ENCODE measurements at places on chromosomes 3 and 15.

- DNase-seq: no peak
Observed at GRCh38 chr15:40399370-40399769, 6.2 kb upstream of the IVD start.

DNA sequence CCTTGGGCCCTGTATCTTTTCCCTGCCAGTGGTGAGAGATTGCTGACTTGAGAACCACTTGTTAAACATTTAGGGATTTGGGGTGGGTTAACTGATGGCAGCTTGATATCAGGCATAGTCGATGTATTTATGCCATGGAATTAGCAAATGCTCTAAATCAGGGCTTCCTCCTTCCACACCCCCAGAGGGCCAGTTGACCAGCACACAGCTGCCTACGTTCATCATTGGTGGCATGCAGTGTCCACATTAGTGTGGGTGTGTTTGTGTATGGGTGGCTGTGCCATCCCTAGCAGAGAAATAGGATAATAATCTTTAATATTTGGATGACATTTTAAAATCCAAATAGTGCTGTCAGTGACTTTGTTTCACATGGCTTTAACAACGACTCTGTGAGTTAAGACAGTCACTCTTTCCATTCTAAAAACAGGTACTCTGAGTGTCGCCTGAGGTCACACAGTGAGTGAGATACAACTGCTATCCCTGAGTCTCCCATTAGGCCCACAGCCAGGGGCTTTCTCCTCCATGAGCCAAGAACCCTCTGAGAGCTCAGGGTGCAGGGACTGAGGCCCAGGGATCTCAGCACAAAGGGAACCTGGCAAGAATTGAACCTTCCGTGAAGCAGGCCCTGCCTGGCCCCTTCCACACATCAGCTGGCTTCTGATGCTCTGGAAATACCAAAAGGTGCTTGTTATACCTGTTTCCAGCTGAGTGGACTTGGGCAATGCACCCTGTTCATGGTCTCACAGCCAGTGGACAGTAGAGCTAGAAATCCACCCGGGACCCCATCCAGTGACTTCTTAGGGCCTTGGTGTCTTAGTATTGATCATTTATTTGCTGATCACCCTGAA, 4.3 kb upstream of the LTF start:
- no peak for DNase-seq

GRCh38 chr3:111323019-111323418, 219.0 kb upstream of the CD96 start:
- no peak for DNase-seq

DNA sequence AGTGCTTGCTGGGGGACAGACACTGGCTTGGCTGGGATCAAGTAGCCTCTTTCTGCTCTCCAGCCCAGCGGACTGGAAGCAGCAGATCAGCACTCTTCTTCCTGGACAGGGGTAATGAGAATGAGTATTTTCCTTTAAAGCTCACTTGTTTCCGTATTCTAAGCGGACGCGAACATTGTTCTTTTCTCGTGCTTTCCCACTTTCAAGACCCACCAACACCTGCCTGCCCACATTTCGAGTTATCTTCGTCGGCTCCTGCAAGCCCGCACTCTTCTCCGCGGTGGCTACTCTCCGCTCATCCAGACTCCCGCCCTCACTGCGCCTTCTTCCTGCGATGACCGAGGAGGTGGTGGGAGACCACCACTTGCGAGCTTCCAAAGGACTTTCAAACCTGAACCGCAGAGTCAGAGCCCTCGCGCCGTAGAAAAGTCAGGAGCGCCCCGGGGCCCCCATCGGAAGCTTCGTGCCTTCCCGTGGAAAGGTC, 1.6 kb upstream of the PPM1L start:
- peak; percentile 1 for DNase-seq

DNA sequence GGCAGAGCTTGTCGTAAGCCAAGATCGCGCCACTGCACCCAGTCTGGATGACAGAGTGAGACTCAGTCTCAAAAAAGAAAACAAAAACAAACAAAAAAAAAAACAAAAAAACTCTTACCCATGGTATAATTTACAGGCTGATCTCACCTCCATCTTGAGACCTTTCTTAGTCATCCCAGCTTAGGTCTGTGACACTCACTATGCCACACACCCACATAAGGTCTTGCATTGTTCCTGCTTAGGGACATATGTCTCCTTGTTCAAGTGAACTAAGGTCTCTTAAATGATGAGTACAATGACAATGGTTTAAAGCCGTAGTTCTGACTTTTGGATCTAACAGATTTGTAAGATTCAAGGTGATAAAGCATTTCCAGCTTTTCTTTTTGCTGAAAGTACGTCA, 360.2 kb upstream of the ARHGEF26 start:
- no peak for DNase-seq

- DNase-seq: no peak
Observed at GRCh38 chr3:18630295-18630694, 205.2 kb upstream of the SATB1 start.

DNA sequence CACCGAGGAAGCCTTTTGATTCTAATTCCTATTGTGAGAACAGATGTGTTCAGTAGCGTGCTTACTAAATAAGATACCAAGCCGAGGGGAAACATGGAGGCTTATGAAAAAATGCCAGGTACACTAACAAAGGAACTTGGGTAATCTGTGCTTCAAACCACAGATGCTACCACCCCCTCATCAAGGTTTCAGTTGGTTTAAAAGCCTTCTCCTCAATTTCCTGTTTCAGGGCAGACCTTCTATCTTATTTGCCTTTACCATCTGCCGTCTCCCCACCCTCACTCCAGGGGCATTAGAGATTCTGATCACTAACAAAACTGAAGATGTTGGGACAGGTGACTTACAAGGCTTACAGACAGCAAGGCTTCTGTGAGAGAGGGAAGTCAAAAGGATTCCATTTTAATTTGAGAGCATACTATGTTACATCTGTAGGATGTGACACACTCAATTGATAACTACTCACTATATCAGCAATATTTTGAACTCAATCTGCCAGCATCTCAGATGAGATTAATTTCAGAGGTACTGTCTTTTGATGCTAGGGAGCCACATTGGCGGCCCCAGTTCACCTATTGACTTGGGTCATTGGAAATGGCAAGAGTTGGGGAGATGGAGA, 60.6 kb upstream of the PLCL2 start:
- no peak for DNase-seq

- no peak for DNase-seq
Observed at GRCh38 chr15:56337084-56337725, 28.0 kb upstream of the TEX9 start.

GRCh38 chr15:85407421-85408269, 27.2 kb downstream of the AKAP13 start:
- DNase-seq: peak; percentile 16

DNA sequence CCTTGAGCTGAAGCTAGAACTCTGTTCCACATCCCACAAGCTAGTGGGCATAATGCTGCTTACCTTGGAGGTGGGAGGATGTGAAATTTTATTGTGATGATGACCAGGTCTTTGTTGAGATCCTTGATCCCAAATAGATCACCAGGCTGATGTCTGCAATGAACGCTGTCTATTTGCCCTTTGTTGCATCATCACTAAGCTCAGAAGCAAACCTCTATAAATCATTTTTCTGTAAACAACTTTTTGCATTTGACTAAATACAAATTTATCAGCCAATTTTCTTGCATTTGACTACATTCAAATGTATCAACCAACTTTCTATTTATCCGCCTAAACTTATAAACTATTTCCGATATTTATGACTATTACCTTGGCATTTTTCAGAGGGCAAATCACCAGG, 9.7 kb downstream of the CCDC80 start:
- DNase-seq: no peak

- no peak for DNase-seq
Observed at GRCh38 chr3:186171521-186171920, 62.6 kb upstream of the ETV5 start.

DNA sequence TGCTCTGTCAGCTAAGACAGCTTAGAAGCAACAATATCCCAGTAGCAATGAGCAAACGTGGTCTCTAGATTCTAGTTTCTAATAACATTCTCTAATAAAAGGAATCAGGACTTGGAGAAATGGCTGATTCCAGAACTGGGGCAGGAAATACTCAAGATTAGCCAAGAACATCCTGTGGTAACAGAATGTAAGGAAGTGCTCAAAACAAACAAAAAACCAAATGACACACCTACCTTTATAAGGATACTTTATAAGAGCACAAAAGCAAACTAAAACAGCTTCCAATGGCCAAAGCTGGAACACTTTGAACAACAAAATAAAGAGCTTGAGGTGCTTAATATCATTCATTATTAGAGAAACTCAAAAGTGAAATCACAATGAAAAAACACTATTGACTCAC, 33.1 kb upstream of the EIF5A2 start:
- DNase-seq: no peak

DNA sequence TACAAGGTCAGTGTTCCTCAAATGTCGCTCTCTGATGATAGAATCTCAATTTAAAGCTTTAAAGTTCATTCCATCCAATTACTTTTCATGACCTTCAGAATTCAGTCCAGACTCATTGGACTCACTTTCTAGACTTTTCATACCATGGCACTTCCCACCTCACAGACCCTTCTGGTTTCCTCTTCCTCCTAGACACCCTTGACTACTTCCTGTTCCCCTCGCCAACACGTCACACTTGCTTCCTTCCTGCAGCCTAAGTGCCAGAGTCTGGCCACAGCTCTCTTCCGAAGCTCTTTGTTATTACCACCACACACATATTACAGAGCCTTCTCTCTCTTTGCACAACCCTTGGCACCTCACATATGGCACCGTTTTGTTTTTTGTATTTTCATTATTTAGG, 59.1 kb upstream of the UMPS start:
- no peak for DNase-seq

- DNase-seq: no peak
Observed at GRCh38 chr15:38868326-38869114, 303.9 kb upstream of the RASGRP1 start.

GRCh38 chr15:65054333-65055200, 9.4 kb downstream of the SLC51B start:
- peak; percentile 47 for DNase-seq

GRCh38 chr3:12229896-12230295, 59.0 kb upstream of the PPARG start:
- DNase-seq: no peak

- no peak for DNase-seq
Observed at GRCh38 chr3:137105277-137105977, 147.6 kb downstream of the IL20RB start.

DNA sequence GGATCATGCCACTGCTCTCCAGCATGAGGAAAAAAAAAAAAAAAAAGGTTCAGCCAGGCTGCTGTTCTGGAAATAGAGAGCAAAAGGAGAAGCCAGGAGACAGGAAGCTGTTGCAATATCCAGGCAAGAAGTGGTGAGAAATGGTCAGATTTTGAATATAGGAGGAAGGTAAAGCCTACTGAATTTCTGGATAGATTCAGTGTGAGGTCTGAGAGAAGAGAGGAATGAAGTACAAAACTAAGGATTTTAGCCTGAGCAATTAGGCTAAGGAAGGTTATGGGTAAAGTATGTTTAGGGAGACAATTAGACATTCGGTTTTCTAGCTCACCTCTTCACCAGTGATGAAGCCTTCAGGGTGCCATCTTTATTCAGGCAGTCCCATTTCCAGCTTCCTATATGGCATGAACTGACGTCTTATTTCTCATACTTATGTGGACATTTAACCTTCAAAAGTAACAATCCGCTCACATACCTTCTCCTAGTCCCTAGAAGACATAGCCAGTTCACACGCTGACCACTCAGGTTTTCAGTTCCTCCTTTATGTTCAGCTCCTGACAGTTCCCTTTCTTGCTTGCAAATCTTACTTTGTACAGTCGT, 57.2 kb downstream of the KIF9 start:
- DNase-seq: no peak

DNA sequence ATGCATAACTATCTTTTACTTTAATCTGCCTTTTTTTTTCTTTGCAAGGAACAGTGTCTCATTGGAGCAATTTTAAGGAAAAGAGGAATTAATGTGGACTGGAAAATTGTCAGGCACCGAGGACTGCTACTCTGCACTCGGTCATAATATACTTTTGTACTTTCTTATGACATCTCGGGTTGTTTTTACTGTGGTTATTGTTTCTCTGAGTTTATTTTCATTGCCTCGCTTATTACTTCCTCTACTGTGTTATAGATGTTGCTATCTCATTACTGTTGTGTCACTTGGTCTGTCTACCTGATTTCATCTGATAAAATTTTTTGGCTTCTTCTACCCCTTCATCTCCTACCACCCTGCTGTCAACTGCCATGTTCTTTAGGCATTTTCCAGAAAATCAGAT, 213.5 kb upstream of the POU1F1 start:
- no peak for DNase-seq

DNA sequence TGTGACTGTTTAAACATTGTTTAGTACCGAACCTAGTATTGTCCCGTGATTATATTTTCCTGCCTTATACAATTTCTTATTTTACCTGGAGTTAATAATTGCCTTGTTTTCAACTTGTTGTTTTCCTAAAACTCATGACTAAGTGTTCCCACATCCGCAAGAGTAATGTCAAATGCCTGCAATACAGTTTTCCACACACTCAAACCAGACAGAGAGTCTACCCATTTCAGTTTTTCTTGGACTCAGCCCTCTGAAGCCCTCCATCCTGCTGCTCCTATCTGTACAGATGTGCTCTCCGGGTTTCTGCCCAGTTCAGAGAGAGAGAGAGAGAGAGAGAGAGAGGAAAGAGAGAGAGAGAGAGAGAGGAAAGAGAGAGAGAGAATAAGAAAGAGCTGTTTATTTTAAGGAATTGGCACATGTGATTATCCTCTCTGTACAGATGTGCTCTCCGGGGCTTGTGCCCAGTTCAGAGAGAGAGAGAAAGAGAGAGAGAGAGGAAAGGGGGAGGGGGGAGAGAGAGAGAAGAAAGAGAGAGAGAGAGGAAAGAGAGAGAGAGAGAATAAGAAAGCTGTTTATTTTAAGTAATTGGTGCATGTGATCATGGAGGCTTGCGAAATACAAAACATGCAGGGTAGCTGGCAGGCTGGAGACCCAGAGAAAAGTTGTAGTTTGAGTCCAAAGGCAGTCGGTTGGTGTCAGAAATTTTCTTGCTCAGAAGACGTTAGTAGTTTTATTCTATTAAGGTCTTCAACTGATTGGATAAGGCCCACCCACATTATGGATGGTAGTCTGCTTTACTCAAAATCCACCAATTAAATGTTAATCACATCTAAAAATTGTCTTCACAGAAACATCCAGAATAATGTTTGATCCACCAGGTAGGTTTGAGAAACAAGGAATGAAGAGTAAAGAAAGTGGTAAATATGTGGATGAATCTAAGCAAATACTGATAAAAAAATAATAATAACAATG, 104.1 kb upstream of the GOLGA8J start:
- DNase-seq: no peak

DNA sequence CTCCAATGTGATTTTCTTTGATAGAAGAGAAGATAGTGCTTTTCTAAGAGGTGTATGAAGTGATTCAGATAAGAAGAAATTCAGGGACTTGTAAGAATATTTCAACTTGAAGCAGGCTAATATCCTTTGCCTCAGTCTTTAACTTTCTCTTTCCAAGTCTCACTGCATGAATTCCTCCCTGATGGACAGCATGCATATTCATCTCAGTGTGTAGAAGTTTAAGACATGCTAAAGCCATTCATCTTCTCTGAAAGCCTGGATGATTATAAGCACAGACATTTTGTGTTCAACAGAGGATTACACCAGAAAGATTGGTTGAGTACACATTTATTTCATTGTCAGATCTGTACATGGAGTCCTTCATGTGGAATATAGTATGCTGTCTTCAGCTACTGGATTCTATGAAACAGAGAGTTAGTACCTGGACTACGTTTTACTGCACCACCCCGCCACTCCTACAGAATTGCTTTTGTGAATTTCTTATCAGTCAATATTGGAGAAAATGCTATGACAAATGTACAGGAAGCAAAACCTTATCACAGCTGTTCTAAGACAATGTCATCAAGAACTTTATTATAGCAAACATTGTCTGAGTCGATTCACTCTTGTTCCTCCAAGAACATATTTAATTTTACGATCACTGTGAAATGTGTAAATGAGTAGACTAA, 1346.1 kb downstream of the OTOL1 start:
- no peak for DNase-seq

All from activated CD4-positive, alpha-beta T cell treated with anti-CD3 and anti-CD28 coated beads, Interleukin-2, amount 50 U/mL, for 4 hours (primary cell).